ENCODE measurements at places on chromosomes 16 and 17.

DNA sequence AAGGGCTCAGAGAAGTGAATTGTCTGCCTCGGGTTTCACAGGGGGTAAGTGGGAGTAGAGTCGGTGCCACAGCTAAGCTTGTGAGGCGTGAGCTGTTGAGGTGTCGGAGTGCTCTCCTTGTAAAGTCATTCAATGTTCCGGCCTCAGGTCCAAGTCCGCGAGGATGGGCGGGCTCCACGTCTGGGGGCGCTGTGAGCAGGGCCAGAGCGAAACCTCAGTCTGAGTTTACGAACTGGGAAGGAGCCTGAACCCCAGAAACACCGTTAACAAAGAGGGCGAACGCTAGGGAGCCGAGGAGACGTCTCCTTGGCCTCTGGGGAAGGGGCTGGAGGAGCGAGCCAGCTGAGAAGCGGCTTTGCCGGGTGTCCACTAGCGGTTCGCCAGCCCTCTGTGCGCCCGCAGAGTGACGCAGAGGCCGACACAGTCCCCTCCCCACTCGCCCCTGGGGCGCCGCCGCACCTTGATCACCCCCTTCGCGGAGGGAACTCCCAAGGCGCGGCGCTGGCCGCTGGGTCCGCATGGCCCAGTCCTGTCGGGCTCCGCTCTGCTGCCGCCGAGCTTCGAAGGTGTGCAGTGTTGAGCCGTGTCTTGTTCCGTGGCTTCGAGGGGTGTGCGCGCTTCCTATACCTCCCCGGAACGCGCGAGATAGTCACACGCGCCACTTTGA lies 4.9 kb downstream of the IRX3 start:
- no peak for DNase-seq

- no peak for DNase-seq
Observed at GRCh38 chr17:66676421-66676820, 158.5 kb upstream of the CACNG5 start.

DNA sequence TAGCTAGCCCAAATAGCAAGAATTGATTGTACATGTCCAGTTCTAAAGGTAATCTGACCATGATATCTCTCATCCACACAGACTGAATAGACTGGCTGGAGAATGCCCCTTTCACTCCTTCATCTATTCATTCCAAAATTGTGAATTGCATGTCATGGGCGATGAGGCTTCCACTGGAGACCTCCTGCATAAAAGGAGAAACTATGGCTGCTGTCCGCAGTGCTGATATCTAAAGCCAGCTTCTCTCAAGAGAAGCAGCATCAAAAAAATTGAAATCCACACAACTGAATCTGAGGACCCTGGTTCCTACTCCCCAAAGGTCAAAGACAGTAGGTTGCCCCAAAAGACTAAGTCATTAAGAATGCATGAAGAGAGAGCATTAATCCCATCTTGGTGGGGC lies 7.9 kb upstream of the SCNN1G start:
- DNase-seq: no peak

- DNase-seq: peak; percentile 55
Observed at GRCh38 chr17:8151641-8152111, 528 bp downstream of the PER1 start.

DNA sequence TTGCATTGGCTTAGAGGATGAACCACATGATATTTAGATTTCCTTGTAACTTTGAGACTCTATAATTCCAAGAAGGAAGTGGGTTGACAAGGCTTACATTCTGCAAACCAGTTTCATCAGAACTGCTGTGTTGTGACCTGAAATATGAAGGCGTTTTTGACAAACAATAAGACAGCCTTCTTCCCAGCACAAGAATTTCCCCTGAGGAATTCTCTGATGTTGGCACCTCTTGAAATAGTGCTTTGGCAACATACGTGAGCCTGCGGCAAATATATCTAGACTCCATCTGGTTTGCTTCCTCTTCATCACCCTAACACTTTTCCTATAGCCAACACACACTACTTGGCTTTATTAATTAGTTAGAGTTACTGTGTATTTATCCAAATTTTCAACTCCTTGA lies 585.5 kb upstream of the SOX9 start:
- no peak for DNase-seq

DNA sequence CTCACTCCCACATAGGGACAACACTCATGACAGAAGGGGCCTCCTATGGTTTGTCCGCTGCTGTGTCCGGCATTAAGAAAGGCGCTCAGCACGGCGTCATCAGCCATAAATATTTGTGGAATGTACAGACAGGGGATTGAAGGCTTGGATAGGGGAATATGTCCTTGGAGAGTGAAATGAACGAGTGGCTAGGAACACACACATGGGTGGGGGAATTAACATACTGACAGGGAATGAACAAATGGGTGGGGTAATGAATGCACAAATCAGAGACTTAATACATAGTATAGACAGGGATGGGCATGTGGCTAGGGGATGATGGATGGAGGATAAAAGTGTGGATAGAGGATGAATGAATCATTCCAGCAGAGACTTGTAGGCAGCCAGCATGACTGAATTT lies 154.0 kb upstream of the HSBP1 start:
- no peak for DNase-seq

GRCh38 chr16:35391328-35391727 lies 1931.9 kb downstream of the TP53TG3F start:
- DNase-seq: peak; percentile 18

DNA sequence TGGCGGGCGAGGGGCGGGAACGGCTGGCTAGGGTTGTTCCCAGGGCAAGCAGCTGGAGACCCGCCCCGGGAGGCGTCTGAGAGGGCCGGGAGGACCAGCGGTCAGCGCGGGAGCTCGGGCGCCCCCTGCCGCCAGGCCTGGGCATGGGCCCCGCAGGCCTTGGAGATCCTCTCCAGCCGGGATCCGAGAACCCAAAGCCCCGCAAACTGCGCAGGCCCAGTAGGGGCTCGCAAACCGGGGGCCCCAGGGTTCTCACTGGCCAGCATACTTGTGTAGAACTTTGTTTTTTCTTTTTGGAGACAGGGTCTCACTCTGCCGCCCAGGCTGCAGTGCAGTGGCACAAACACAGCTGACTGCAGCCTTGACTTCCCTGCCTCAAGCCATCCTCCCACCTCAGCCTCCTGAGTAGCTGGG lies 20.8 kb upstream of the ZNF423 start:
- peak; percentile 42 for DNase-seq

- DNase-seq: no peak
Observed at GRCh38 chr17:39651923-39652586, 13.1 kb upstream of the TCAP start.

DNA sequence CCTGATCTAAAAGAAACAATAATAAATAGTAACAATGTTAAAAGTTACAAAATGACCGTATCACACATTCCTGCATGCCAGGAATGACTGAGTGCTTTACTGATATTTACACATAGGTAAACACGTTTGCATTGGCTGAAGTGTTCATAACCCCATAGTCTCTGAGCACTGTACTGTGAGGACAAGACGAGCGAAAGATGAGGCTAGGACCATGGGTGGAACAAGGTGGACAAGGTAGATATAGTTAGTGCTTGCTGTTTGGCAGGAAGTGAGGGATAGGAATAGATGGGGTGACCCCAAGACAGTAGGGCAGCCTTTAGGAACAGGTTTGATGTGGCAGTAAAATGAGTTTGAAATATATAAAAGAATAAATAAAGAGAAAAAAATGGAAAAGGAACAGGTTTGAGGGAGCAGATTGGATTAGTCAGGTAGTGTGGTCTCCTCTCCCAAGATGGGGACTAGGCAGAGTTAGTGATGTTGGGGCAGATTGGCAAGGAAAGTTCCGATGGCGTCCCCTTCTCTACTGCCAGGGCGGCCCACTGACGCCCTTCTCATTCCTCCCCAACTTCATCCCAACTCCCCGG lies 452 bp upstream of the E2F4 start:
- DNase-seq: no peak

GRCh38 chr17:46869296-46869695 lies 17.9 kb downstream of the WNT9B start:
- DNase-seq: no peak

- no peak for DNase-seq
Observed at GRCh38 chr16:12459391-12460063, 344.2 kb downstream of the CPPED1 start.

GRCh38 chr17:68824707-68825106 lies 130.5 kb downstream of the ABCA8 start:
- no peak for DNase-seq

DNA sequence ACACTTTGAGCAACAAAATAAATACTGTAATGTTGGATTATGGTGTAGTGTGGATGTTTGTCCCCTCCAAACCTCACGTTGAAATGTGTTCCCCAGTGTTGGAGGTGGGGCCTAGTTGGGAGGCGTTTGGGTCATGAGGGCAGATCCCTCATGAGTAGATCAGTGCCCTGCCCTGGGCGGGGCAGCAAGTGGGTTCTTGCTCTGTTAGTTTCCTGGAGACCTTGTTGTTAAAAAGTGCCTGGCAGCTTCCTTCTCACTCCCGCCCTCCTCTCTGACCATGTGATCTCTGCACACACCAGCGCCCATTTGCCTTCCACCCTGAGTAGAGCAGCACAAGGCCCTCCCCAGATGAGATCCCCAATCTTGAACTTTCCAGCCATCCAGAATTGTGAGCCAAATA lies 67.7 kb downstream of the MPRIP start:
- DNase-seq: no peak

GRCh38 chr16:83109490-83110125 lies 482.8 kb downstream of the CDH13 start:
- DNase-seq: no peak

- no peak for DNase-seq
Observed at GRCh38 chr17:74752822-74753401, 4.5 kb downstream of the NHERF1 start.
